Keratinocyte (primary cell): ENCODE measurements at places on chromosomes 6 and 20. TPM values are rescaled to one million over a fixed set of nuclear protein-coding genes. Genes with fewer than 3 reads are reported as not detected.

Gene CD83
- polyA plus RNA-seq: 2.2 to 3.8 TPM (median 3.4 TPM) in 3 replicates

Gene SALL4
- polyA plus RNA-seq: 0.04 to 0.45 TPM (median 0.17 TPM) in 3 replicates

Gene MCCD1
- polyA plus RNA-seq: not detected in 3 replicates

Gene GHRH
- polyA plus RNA-seq: not detected in 3 replicates

Gene LGSN
- polyA plus RNA-seq: not detected in 3 replicates

Gene ACTL10
- polyA plus RNA-seq: 0.28 to 0.50 TPM (median 0.48 TPM) in 3 replicates

Gene PRR18
- polyA plus RNA-seq: not detected in 3 replicates

Gene ZSCAN23
- polyA plus RNA-seq: 1.2 to 2.1 TPM (median 1.8 TPM) in 3 replicates

Gene RIPOR2
- 0.01 to 0.07 TPM (median 0.01 TPM) in 3 replicates for polyA plus RNA-seq

Gene CTAGE9
- not detected in 3 replicates for polyA plus RNA-seq

Gene PNRC1
- polyA plus RNA-seq: 7.1 to 34.6 TPM (median 19.5 TPM) in 3 replicates

Gene IRF4
- polyA plus RNA-seq: 0.01 to 0.12 TPM (median 0.10 TPM) in 3 replicates

Gene HLA-DOB
- polyA plus RNA-seq: 9.2 to 12.7 TPM (median 12.5 TPM) in 3 replicates

Gene MPIG6B
- polyA plus RNA-seq: 0.06 to 0.21 TPM (median 0.10 TPM) in 3 replicates

Gene TFAP2D
- not detected in 3 replicates for polyA plus RNA-seq

Gene CCNC
- 52.8 to 103 TPM (median 61.7 TPM) in 3 replicates for polyA plus RNA-seq

Gene TUBE1
- polyA plus RNA-seq: 6.3 to 15.4 TPM (median 11.0 TPM) in 3 replicates

Gene RNF182
- 0.94 to 3.8 TPM (median 2.0 TPM) in 3 replicates for polyA plus RNA-seq

Gene OVOL2
- 3.1 to 5.3 TPM (median 4.3 TPM) in 3 replicates for polyA plus RNA-seq

Gene CD93
- 0.01 TPM in 1 of 3 replicates, not detected in the others for polyA plus RNA-seq

Gene SLC2A10
- not detected in 3 replicates for polyA plus RNA-seq

Gene TBX18
- polyA plus RNA-seq: 0.01 to 0.03 TPM (median 0.03 TPM) in 3 replicates

Gene BHLHE23
- polyA plus RNA-seq: not detected in 3 replicates

Gene SLC35D3
- polyA plus RNA-seq: not detected in 3 replicates

Gene RAET1G
- polyA plus RNA-seq: 12.1 to 38.8 TPM (median 16.4 TPM) in 3 replicates

Gene ARMC12
- polyA plus RNA-seq: 0.34 to 1.7 TPM (median 0.54 TPM) in 3 replicates

Gene NKAIN4
- polyA plus RNA-seq: not detected in 3 replicates

Gene DBNDD2
- polyA plus RNA-seq: 33.8 to 42.3 TPM (median 37.4 TPM) in 3 replicates

Gene ARMH2
- polyA plus RNA-seq: not detected in 3 replicates

Gene SLA2
- 0.01 to 0.04 TPM (median 0.03 TPM) in 3 replicates for polyA plus RNA-seq

Gene TAPBP
- polyA plus RNA-seq: 22.2 to 82.4 TPM (median 25.0 TPM) in 3 replicates

Gene YTHDF1
- 23.4 to 34.8 TPM (median 26.4 TPM) in 3 replicates for polyA plus RNA-seq

Gene TMC2
- not detected in 3 replicates for polyA plus RNA-seq

Gene CALHM4
- 0.33 to 0.57 TPM (median 0.41 TPM) in 3 replicates for polyA plus RNA-seq

Gene FKBP1A
- polyA plus RNA-seq: 776 to 1,168 TPM (median 1,010 TPM) in 3 replicates

Gene PHACTR1
- 0.22 to 0.97 TPM (median 0.57 TPM) in 3 replicates for polyA plus RNA-seq

Gene ISM1
- 2.2 to 5.0 TPM (median 3.3 TPM) in 3 replicates for polyA plus RNA-seq

Gene UBE2J1
- 17.0 to 26.7 TPM (median 19.7 TPM) in 3 replicates for polyA plus RNA-seq

Gene RIMS4
- polyA plus RNA-seq: 0.01 TPM in 1 of 3 replicates, not detected in the others

Gene PREP
- polyA plus RNA-seq: 34.5 to 75.6 TPM (median 48.3 TPM) in 3 replicates
